ELF-1 (cell line): ENCODE measurements at places on chromosomes 16 and 17.
A peak's percentile ranks its signal among the peaks of the same experiment; 100 is the strongest.

DNA sequence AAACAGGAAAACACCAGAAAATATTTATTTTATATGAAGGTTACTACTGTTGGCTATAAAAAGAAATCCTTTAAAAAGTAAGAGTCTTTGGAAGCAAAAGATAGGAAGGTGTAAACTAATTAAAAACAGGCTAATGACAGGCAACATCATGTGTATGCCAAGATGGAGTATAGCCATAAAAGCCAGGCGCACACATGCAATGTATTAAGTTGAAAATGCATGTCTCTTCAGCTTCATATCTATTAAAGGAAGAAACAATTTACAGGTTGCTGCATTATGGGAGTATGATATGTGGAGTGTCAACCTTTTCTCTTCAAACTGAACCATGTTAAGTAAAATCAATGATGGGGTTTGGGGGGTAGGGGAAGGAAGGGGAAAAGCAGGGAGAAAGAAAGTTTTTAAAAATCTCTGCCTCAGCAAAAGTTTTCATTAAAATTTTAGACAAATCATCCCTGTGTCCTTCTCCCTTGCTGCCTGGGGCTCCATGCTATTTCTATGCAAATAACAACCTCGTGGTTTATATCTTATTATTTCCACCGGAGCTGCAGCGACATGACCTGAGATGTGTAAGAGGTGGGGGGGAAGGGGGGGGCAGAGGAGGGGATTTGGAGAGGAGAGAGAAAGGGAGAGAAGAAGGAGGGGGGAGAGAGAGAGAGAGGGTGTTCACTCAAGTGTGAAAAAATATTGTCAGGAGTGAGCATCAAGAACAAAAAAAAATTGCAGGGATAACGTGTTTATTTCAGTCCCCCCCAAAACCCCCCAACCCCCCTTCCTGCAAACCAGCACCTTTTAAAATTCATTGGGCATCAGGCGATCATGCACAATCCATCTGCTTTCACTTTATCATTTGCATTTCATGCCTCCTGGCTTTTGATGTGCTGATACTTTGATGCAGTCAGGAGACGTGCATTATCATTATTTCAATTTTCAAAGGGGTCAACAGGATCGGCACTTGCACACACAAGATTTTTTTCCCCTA lies 197.6 kb downstream of the AATF start:
- DNase-seq = no peak

DNA sequence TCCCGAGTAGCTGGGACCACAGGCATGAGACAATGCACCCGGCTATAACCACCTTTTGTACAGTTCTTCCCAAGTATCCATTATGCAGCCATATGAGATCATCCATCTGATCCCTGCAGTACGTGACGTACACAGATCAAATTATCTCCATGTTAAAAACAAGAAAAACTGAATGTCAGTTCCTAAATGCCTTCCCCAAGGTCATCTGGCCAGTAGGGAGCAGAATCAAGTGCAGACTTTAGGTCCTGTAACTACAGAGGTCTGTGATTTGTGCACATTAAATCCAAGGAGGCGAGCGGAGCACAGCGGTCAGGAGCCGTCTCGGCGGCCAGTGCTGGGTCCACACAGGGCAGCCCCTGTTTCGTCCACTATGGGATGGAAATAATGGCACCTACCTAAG lies 23.7 kb downstream of the ZCCHC14 start:
- DNase-seq = no peak

GRCh38 chr17:31074772-31075555 lies 19.8 kb upstream of the NF1 start:
- DNase-seq = peak; percentile 85

GRCh38 chr16:2341456-2342447 lies 1.2 kb upstream of the ABCA3 start:
- peak; percentile 24 for DNase-seq

DNA sequence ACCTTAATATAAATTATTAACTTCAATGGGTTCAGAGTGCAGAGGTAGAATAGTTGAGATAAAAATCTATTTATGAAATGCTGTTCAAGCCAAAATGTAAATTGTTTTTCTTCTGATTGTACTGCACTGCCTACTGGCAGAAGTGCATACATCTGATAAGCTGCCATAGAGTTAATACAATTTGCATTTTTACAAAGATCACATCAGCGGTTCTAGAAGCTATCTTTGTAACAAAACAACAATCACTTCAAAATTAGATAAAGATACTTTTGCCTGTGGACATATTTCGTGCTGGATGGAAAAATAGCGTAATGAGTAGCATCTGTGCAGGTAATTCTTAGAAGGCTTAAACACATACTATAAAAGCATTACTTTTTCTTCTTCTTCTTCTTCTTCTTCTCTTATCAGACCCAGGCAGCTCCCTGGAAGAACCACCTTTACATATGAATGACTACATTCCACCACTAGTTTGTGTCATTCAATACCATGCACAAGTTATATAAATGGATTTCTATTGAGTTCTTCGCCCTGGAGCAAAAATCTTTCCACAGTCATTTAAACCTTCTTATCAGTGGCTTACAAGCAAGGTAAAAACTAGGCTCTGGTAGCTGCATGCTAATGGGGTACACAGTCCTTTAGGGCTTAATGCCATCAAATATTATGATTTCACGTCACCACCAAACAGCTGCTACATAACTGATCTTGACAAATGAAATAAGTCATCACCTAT lies 47.0 kb downstream of the SYNRG start:
- DNase-seq = no peak
